Activated B cell treated with CpG ODN at 0.5 μM for 24 hours (primary cell): ENCODE measurements at places on chromosomes 12 and 14. TPM values are rescaled to one million over a fixed set of nuclear protein-coding genes. Genes with fewer than 3 reads are reported as not detected.

DNA sequence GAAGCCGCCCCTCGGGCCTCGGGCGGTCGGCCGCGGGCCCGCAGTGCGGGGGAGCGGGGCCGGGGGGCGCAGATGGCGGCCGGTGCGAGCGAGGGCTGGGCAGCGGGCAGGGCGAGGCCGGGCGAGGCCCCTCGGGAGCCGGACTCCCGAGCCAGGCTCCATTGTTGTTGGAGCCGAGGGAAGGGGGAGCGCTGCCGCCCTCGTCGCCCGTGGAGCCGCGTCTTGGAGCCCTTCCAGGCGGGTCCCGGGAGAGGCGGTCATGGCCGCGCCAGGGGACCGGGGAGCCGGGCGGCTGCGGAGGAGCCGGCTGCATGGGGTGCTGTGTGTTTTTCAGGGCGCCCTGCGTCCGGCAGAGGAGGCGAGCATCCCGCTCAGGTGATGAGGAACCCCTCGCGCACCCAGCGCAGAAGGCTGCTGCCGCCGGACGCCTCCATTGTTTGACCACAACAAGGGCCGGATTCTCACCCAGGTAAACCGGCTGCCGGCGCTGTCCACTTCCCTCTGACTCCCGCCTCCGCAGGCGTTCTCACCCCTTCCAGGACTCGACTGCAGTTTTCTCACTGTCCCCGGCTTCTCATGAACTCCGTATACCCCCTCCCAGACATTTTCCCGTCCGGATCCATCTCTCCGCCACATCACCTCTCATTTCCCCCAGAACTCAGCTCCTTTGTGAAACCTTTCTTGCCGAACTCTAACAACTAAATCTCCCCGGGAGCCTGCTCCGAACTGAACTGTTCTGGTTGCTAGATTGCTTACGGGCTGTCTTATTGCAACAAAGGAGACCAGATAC, 732 bp downstream of the ZNF664 start:
- H3K4me3 ChIP-seq: peak overlapping the region; percentile 92
- DNase-seq: peak; percentile 46
- peak overlapping the region; percentile 82 for H3K27ac ChIP-seq
- peaks cover 15% of the 10 kb centered on the region for H3K4me1 ChIP-seq

DNA sequence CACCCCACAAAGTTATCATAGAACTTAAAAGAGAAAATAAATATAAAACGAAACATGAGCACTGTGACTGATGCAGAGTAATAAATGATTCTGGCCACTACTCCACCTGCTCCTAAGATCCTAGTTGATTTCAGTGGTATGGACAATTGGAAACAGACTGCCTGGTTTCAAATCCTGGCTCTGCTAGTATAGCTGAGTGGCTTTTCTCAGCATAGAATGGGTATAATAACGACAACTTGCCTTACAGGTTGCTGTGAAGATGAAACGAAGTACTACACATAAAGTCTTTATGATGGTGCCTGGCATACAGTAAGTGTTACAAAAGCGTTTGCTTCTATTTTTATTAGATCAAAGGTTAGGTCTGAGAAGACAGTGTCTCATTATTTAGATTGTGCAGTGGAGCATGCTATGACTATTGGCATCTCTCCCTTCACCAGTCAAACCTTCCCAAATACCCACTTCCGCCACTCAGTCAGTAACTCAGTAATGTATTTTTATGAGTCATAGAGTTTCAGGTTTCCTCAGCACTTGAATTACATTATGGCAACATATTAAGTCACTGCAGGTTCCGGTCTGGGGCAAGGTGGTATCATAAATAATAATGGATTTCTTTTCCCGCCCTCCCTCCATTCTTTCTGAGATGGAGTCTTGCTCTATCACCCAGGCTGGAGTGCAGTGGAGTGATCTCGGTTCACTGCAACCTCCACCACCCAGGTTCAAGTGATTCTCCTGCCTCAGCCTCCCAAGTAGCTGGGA, 29.7 kb upstream of the NR2C1 start:
- H3K36me3 ChIP-seq: peaks cover 6% of the 10 kb centered on the region
- no peak overlapping the region for H3K4me3 ChIP-seq
- no peak for DNase-seq
- peaks cover 17% of the 10 kb centered on the region for H3K4me1 ChIP-seq
- H3K27me3 ChIP-seq: no peaks in the 10 kb centered on the region
- H3K27ac ChIP-seq: peak overlapping the region; percentile 37

DNA sequence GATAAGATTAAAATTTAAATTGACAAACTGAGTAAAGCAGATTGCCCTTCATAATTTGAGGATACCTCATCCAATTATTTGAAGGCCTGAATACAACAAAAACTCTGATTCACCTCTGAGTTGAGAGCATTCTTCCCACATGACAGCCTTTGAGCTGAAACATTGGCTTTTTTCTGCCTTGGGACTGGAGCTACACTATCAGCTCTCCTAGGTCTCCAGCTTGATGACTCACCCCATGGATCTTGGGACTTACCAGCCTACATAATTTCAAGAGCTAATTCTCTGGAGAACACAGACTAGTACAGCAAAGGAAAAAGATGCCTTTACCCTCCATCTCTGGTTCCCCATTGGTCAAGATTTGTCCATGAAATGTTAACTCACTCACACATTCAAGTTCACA, 555.1 kb downstream of the FOXG1 start:
- H3K27ac ChIP-seq: no peak overlapping the region
- no peak overlapping the region for H3K4me3 ChIP-seq
- no peak for DNase-seq
- H3K4me1 ChIP-seq: no peaks in the 10 kb centered on the region
- H3K36me3 ChIP-seq: no peaks in the 10 kb centered on the region

GRCh38 chr12:28096649-28097048, 93.6 kb upstream of the CCDC91 start:
- no peak overlapping the region for H3K27ac ChIP-seq
- no peaks in the 10 kb centered on the region for H3K4me1 ChIP-seq

GRCh38 chr14:69573831-69574262, 824 bp downstream of the CCDC177 start:
- H3K36me3 ChIP-seq: no peaks in the 10 kb centered on the region
- DNase-seq: no peak
- H3K4me1 ChIP-seq: peaks cover 13% of the 10 kb centered on the region
- peaks cover 44% of the 10 kb centered on the region for H3K27me3 ChIP-seq
- H3K27ac ChIP-seq: no peak overlapping the region
- H3K4me3 ChIP-seq: peak overlapping the region; percentile 85

DNA sequence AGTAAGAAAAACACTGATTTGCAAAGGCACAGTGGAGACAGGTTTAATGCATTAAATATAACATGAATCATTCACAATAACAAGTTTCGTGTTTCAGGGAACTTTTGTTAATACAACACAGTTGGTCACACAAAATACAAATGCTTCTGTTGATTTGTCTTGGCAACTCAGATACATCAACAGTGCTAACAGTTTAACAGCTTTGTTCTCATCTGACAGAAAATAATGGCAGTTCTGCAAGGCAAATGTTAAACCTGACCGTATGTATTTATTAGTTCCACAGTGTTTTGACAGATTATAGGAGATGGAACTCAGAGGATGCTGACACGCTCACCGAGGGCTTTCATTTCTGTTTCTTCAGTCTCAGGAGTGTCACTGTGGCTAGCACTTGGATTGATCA, 350.7 kb downstream of the PRKD1 start:
- H3K27me3 ChIP-seq: no peaks in the 10 kb centered on the region
- no peak overlapping the region for H3K27ac ChIP-seq
- DNase-seq: no peak

DNA sequence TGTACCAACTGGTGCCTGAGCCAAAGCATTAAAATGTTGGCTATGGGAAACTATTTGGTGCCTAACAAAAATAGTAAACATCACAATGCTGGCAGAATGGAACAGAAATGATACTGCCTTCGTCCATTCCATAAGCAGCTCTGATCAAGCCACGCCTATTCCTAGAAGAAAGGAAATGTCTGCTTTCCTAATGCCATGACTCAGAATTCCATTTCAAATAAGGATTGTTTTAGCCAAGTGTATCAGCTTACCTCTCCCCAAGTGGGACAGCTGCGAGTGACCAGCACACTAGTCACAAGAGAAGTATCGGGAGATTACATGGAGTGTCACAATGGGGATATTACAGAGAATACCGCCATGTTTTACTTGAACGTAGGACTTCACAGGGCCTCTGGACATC, 38.7 kb downstream of the GLT8D2 start:
- no peaks in the 10 kb centered on the region for H3K4me1 ChIP-seq
- H3K36me3 ChIP-seq: no peaks in the 10 kb centered on the region
- no peak overlapping the region for H3K4me3 ChIP-seq
- no peak for DNase-seq
- H3K27ac ChIP-seq: no peak overlapping the region

AQP2 gene
- total RNA-seq: not detected in 2 replicates

- DNase-seq: no peak
- H3K36me3 ChIP-seq: no peaks in the 10 kb centered on the region
- no peak overlapping the region for H3K4me3 ChIP-seq
These were observed 8.0 kb downstream of the CLEC12B start for GRCh38 chr12:10018386-10018785.

- peak overlapping the region; percentile 94 for H3K4me3 ChIP-seq
- H3K4me1 ChIP-seq: peaks cover 22% of the 10 kb centered on the region
- peak overlapping the region; percentile 36 for H3K27ac ChIP-seq
- DNase-seq: no peak
These were observed 1.1 kb upstream of the NDUFA12 start for GRCh38 chr12:95004610-95005009.

GSC gene
- total RNA-seq: not detected in 2 replicates

DUSP6 gene
- total RNA-seq: 1.6 and 1.8 TPM in 2 replicates

DNA sequence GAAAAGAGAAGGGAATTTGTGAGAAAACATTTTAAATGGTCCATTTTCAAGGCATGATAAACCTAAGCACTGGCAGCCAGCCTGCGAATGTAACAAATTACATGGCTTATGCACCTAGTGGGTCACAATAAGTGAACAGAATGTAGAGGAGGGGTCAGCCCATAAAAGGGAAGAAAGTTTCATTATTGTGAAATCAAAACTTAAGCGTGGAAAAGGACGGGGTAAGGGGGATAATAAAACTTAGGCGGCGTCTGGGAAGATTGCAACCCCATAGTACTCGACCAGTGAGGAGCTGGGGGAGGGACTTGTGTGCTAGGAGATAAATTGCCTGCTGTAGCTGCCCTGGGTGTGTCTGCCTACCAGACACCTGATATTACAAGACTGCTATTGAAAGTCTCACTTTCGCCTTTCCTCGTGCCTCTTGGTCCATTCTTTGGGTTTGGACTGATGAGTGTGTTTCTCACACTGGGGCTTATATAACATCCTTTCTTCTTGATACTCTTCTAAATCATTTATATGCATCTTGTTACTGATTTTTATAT, 40.6 kb downstream of the ZDHHC17 start:
- no peaks in the 10 kb centered on the region for H3K27me3 ChIP-seq
- no peak for DNase-seq
- no peak overlapping the region for H3K27ac ChIP-seq
- peaks cover 59% of the 10 kb centered on the region for H3K36me3 ChIP-seq
- no peak overlapping the region for H3K4me3 ChIP-seq

GRCh38 chr12:57868851-57869268, 22.3 kb upstream of the CTDSP2 start:
- H3K27me3 ChIP-seq: peaks cover 12% of the 10 kb centered on the region
- no peak for DNase-seq
- peaks cover 8% of the 10 kb centered on the region for H3K4me1 ChIP-seq
- no peaks in the 10 kb centered on the region for H3K36me3 ChIP-seq
- peak overlapping the region; percentile 5 for H3K27ac ChIP-seq

GRCh38 chr14:54652188-54652587, 85.3 kb downstream of the SAMD4A start:
- no peaks in the 10 kb centered on the region for H3K27me3 ChIP-seq
- H3K4me1 ChIP-seq: peaks cover 5% of the 10 kb centered on the region
- no peak overlapping the region for H3K4me3 ChIP-seq
- H3K36me3 ChIP-seq: no peaks in the 10 kb centered on the region

CYP46A1 gene
- total RNA-seq: 0.07 TPM in 1 of 2 replicates, not detected in the other

DDIT3 gene
- total RNA-seq: 30.5 and 34.3 TPM in 2 replicates

FSCB gene
- total RNA-seq: not detected in 2 replicates

DDX23 gene
- 116 and 118 TPM in 2 replicates for total RNA-seq

DNA sequence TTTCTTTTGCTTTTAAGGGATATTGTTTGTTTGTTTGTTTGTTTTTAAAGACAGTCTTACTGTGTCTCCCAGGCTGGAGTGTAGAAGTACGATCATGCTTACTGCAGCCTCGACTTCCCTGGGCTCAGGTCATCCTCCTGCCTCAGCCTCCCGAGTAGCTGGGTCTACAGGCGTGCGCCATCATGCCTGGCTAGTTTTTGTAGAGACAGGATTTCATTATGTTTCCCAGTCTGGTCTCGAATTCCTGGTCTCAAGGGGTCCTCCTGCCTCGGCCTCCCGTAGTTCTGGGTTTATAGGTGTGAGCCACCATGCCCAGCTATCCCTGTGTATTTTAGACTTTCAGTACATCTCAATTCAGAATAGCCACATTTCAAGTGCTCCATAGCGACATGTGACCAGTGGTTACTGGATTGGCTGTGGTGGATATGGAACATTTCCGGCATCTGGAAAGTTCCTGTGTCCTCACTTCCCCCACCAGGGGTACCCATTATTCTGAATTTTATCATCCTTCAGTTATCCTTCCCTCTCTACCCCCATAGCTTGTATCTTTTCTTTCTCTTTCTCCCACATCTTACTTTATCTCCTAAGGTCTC, 61.1 kb downstream of the HRK start:
- H3K27me3 ChIP-seq: no peaks in the 10 kb centered on the region
- H3K27ac ChIP-seq: peak overlapping the region; percentile 68
- no peak for DNase-seq
- peaks cover 47% of the 10 kb centered on the region for H3K4me1 ChIP-seq
- H3K4me3 ChIP-seq: peak overlapping the region; percentile 68
- peaks cover 7% of the 10 kb centered on the region for H3K36me3 ChIP-seq

HCAR2 gene
- not detected in 2 replicates for total RNA-seq

DNA sequence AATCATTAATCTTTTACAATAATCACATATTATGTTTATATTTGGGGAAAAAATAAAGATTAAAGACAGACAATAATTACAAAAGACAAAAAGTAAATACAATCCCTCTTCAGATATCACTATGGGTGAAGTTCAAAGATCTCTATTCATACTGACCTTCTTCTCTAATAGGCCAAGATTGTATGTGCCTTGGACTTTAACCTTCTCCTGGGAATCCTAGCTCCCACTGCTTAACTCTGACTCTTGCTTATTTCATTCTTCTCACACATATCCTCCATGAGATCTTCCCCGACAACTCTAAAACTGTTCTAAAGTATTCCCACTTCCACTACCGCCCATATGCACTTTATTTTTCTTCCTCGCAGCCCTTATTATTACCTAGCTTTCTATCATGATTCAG, 83.8 kb downstream of the EEA1 start:
- no peak overlapping the region for H3K27ac ChIP-seq
- H3K27me3 ChIP-seq: no peaks in the 10 kb centered on the region
- no peaks in the 10 kb centered on the region for H3K4me1 ChIP-seq
- H3K4me3 ChIP-seq: no peak overlapping the region
- no peak for DNase-seq

DNA sequence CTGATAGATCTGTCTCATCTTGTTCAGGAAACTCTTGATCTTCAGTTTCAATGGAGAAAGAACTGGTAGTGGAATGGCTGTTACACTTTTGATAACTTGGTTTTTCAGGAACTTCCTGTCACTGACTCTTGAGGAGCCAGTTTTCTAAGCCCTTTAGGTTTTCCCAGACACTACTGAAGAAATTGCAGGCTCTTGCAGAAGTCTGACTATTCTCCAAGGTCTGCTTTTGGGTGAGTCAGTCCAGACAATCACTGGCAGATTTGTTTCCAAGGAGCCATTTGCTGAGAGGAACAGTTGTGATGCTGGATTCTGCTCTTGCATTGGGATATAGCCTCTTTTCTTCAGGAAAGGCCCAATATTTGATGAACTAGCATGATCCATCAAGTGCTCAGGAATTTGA, 468.0 kb downstream of the FUT8 start:
- H3K27me3 ChIP-seq: peaks cover 14% of the 10 kb centered on the region
- no peak overlapping the region for H3K27ac ChIP-seq
- no peaks in the 10 kb centered on the region for H3K36me3 ChIP-seq
- H3K4me1 ChIP-seq: no peaks in the 10 kb centered on the region
- no peak overlapping the region for H3K4me3 ChIP-seq

SERPINA10 gene
- total RNA-seq: not detected in 2 replicates
